ENCODE measurements at places on chromosomes 7 and 10. TPM values are rescaled to one million over a fixed set of nuclear protein-coding genes. Genes with fewer than 3 reads are reported as not detected.

DNA sequence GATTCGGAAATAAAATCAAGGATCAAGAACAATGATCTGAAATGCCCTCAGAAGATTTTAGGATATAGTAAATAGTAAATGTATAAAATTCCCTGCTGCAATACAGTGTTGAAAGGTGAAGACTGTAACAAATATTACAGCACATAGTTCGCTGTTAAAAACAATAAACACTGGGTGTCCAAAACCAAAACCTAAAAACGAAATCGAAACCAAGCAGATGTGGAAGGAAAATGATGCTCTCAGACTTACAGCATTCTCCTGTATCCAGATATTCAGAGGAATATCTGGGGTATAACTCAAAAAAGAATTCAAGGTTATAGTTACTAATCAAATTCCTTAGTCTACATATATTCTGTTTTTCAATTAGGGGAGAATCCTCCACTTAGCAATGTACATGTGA is 708.1 kb upstream of the PCDH15 start:
- DNase-seq, result no peak
- H3K36me3 ChIP-seq, result no peaks in the 10 kb centered on the region

OR2A7 gene
- total RNA-seq, result 1.2 TPM

- no peaks in the 10 kb centered on the region for H3K27me3 ChIP-seq
- no peaks in the 10 kb centered on the region for H3K36me3 ChIP-seq
- H3K4me3 ChIP-seq, result no peak overlapping the region
- no peak overlapping the region for H3K27ac ChIP-seq
- no peaks in the 10 kb centered on the region for H3K4me1 ChIP-seq
Measured at GRCh38 chr7:67655168-67655567, 658.5 kb downstream of the TYW1 start.

OGDHL gene
- 16.6 TPM for total RNA-seq

DNA sequence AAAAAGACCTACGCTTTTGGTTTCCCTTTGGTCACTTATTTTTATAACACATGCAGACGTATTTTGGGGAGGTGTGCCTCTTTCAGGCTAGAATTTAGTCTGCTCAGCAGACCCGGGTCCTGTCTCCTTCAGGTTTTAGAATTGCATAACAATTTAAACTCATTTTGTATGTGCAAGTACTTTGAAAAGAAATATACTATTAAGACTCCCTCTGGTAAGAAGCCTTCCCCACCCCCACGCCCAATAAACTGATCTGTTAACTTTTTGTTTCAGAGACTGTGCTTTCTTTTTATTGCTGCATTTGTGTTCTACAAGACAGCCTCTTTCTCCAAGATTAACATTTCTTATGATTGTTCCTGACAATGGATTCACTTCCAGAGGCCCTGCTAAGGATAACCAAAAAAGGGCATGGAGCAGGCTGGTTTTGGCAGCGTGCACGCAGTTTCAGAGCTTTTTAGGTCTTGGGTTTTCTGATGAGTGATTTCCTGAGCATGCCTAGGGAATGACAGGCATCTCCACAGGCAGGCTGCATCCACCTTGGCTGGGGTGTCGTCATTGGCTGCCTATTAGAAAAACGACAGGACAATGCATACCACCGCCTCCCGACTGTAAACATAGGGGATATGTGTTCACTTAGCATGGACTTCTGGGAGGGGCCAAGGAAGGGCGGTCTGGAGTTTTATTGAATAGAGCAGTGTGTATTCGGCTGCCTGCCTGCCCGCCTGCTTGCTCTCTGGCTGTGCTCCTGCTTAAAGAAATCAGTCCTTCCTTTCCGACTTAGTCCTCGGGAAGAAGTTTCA is at the start of gene CALD1:
Gene CALD1 (plus strand): TSS at position 694 of the 800 bp plus-strand sequence. CDS start 88,100 bp downstream, outside the sequence.
- no peaks in the 10 kb centered on the region for H3K36me3 ChIP-seq
- H3K4me3 ChIP-seq, result peak within 1 kb of the TSS; percentile 68
- no peaks in the 10 kb centered on the region for H3K27me3 ChIP-seq
- H3K4me1 ChIP-seq, result peaks cover 15% of the 10 kb centered on the region

CDK14 gene
- total RNA-seq, result 18.9 TPM

- no peak for DNase-seq
- no peaks in the 10 kb centered on the region for H3K36me3 ChIP-seq
- H3K27me3 ChIP-seq, result no peaks in the 10 kb centered on the region
- H3K27ac ChIP-seq, result no peak overlapping the region
Measured at GRCh38 chr10:96541921-96542320, 28.2 kb upstream of the TLL2 start.

DNA sequence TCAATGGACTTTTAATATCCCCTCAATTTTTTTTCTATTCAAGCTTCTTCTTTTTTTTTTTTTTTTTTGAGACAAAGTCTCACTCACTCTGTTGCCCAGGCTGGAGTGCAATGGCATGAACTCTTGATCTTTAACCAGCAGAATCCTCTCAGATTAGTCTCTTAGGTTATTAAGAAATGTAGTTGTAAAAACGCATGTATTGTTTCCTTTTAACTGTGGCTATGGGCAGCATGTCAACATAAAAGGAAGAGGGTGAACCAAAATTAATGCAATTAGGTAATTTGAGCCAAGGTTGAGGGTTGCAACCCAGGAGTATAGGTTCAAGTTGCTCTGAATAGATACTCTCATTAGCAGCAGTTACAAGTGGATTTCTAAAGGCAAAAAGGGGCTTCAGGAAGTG is 4.3 kb upstream of the GSTO1 start:
- H3K4me3 ChIP-seq, result no peak overlapping the region
- no peaks in the 10 kb centered on the region for H3K36me3 ChIP-seq
- no peak overlapping the region for H3K27ac ChIP-seq
- H3K27me3 ChIP-seq, result no peaks in the 10 kb centered on the region

DNA sequence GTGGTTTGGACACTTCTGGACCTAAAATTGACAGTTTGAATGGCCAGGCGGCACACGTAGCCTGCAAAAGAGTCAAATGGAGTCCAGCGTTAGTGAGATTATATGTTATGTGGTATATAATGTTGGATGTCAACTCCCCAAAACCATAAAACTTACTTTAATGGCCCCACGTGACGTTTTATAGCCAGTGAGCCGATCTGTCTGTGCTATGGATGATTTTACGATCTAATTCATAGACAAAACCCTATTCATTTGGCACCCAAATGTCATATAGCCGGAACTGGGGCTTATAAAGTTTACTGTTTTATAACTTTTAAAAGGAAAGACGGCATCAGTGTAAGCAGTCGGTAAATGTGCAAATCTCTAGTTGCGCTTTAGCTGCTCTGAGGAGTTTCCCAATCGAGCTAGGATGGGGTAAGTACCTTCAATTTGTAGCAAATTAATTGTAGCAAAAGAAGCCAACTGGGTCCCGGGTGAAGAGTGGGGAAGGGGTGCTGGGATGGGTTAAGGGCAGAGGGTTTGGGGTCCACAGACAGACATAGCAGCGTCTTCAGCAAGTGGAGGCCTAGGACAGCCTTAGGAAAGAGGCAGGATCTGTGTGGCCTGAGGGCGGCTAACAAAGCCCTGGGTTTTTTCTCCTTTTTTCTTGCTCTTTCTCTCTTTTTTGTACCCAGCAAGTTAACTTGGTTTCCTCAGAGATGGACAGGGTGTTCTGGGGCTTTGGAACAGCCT is 3.2 kb downstream of the HOXA5 start:
- H3K36me3 ChIP-seq, result no peaks in the 10 kb centered on the region
- no peak overlapping the region for H3K27ac ChIP-seq
- H3K4me3 ChIP-seq, result no peak overlapping the region
- peaks cover 4% of the 10 kb centered on the region for H3K4me1 ChIP-seq

- H3K27ac ChIP-seq, result no peak overlapping the region
- no peak for DNase-seq
- H3K4me1 ChIP-seq, result no peaks in the 10 kb centered on the region
Measured at GRCh38 chr7:13751766-13752165, 237.7 kb downstream of the ETV1 start.

EPDR1 gene
- 34.8 TPM for total RNA-seq

Data from testis (tissue), 5 donors.